ENCODE measurements at places on chromosomes 5 and 9. TPM values are rescaled to one million over a fixed set of nuclear protein-coding genes. Genes with fewer than 3 reads are reported as not detected.
A peak's percentile ranks its signal among the peaks of the same experiment; 100 is the strongest.

GRCh38 chr5:158877124-158877581 is 222.6 kb downstream of the EBF1 start:
- H3K4me3 ChIP-seq: peak overlapping the region; percentile 52
- H3K27ac ChIP-seq: no peak overlapping the region
- H3K36me3 ChIP-seq: no peaks in the 10 kb centered on the region
- peaks cover 52% of the 10 kb centered on the region for H3K27me3 ChIP-seq
- peaks cover 54% of the 10 kb centered on the region for H3K4me1 ChIP-seq

DNA sequence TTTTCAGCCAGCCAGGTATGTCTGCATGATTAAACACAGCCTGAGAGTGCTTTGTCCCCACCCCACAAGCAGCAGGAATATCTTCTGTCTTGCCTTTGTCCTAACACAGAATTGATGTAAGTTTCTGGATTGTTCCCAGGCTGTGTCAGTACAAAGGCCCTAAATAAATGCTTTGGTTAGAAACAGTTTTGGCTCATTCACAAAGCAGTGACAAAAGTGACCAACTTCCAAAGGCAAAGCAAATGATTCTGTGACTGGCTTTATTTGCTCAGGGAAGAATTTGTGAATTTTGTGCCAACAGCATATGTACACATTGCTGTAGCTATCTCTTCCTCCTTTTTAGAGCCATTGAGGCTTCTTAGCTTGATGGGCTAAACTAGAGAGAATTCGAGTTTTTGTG is 133.7 kb downstream of the PLPPR1 start:
- H3K4me3 ChIP-seq: no peak overlapping the region
- H3K27me3 ChIP-seq: no peaks in the 10 kb centered on the region
- H3K27ac ChIP-seq: no peak overlapping the region
- peaks cover 10% of the 10 kb centered on the region for H3K4me1 ChIP-seq

DNA sequence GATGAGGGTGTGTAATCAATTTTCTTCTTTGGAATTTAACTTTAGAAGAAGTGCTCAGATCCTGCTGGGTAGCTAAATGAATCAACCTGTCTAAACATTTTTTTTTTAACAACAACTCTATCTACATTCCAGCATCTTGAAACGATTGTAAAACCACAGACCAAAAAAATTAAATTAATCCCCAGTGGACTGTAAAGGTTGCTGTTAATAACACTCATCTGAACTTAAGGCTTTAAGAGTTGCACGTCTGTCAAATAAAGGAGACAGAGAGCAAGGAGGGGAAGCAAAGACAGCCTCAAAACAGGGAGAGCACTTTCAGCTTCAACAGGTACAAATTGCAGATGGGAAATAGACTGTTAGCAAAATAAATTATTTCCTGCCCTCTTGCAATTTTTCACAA is 548.5 kb downstream of the DTWD2 start:
- H3K27me3 ChIP-seq: peaks cover 22% of the 10 kb centered on the region
- H3K4me3 ChIP-seq: no peak overlapping the region
- H3K27ac ChIP-seq: no peak overlapping the region
- peaks cover 23% of the 10 kb centered on the region for H3K4me1 ChIP-seq
- no peaks in the 10 kb centered on the region for H3K36me3 ChIP-seq

DNA sequence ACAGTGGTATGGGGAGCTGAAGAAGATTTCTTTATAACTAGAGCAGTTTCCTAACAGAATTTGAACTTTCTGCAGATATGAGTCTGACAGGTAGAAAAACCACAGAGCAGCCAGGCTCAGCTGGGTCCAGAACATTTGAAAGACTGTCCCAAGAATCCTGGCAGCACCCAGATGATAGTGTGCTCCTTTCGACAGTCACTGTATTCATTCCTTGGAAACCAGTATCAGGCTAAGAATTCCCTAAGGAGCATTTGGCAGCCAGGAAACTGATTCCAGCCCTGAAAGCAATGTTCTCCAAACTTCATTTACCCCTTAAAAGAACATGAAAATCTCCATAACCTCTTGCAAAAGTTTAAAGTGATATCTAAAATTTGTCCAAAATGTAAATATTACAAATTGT is 123.0 kb upstream of the MTAP start:
- no peaks in the 10 kb centered on the region for H3K4me1 ChIP-seq
- DNase-seq: no peak
- no peaks in the 10 kb centered on the region for H3K27me3 ChIP-seq
- H3K27ac ChIP-seq: no peak overlapping the region
- H3K4me3 ChIP-seq: no peak overlapping the region

DNA sequence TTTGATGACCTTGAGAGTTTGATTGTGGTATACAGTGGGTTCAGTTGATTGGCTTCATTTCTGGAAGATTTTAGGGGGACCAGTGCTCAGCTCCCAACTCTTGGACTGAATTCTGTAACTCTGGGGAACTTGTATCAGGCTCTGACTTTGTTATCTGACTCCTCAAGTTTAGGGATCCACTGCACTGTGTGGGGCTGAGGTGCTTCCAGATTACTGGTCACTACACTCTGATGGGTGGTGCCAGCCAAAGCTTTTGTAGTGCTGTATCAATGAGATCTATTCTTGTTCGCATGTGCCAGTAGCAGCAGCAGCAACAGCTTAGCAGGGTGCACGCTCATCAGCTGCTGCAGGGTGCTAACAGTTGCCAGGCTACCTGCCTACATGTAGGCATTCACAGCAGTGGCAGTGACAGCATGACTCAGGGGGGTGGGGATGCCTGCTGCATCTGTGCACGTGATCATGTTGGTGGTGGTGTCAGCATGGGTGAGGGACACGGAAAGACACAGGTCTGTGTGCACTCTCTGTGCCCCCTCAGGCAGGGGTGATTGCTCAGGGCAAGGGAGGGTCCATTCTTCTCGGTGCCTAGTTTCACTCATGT is 438.8 kb upstream of the SEMA6A start:
- H3K27me3 ChIP-seq: no peaks in the 10 kb centered on the region
- H3K36me3 ChIP-seq: peaks cover 4% of the 10 kb centered on the region
- no peaks in the 10 kb centered on the region for H3K4me1 ChIP-seq
- H3K27ac ChIP-seq: no peak overlapping the region
- no peak overlapping the region for H3K4me3 ChIP-seq
- DNase-seq: no peak

DNA sequence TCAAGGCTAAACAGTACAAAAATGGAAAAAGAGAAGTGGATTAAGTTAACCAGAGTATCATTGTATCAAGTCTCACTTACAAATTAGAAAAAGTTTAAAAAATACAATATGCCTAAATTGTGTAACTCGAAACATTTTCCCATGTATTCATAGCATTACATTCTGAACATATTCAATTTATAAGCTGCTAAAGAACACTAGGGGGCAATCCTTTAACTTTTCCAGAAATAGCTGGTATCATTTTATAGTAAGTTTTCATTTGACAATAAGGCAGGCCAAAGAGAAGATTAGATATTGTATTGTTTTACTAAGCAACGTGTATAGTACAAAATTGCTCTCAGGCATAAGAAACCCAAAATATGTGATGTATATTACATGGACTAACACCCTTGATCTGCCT is 234.6 kb downstream of the ADGRV1 start:
- no peaks in the 10 kb centered on the region for H3K27me3 ChIP-seq
- no peak overlapping the region for H3K27ac ChIP-seq
- H3K4me3 ChIP-seq: no peak overlapping the region
- H3K36me3 ChIP-seq: peaks cover 3% of the 10 kb centered on the region
- H3K4me1 ChIP-seq: no peaks in the 10 kb centered on the region
- DNase-seq: no peak

- DNase-seq: no peak
- H3K27me3 ChIP-seq: no peaks in the 10 kb centered on the region
- no peak overlapping the region for H3K4me3 ChIP-seq
- H3K36me3 ChIP-seq: no peaks in the 10 kb centered on the region
- no peak overlapping the region for H3K27ac ChIP-seq
- H3K4me1 ChIP-seq: peaks cover 13% of the 10 kb centered on the region
These were observed 482.7 kb upstream of the C9orf72 start for GRCh38 chr9:28056006-28056405.

- no peak overlapping the region for H3K27ac ChIP-seq
- no peak for DNase-seq
- H3K27me3 ChIP-seq: no peaks in the 10 kb centered on the region
These were observed 11.8 kb downstream of the QRFP start for GRCh38 chr9:130884542-130885483.

GRCh38 chr5:68251804-68252522 is 36.4 kb downstream of the PIK3R1 start:
- peak overlapping the region; percentile 10 for H3K4me3 ChIP-seq
- no peaks in the 10 kb centered on the region for H3K27me3 ChIP-seq
- peaks cover 11% of the 10 kb centered on the region for H3K36me3 ChIP-seq

DNA sequence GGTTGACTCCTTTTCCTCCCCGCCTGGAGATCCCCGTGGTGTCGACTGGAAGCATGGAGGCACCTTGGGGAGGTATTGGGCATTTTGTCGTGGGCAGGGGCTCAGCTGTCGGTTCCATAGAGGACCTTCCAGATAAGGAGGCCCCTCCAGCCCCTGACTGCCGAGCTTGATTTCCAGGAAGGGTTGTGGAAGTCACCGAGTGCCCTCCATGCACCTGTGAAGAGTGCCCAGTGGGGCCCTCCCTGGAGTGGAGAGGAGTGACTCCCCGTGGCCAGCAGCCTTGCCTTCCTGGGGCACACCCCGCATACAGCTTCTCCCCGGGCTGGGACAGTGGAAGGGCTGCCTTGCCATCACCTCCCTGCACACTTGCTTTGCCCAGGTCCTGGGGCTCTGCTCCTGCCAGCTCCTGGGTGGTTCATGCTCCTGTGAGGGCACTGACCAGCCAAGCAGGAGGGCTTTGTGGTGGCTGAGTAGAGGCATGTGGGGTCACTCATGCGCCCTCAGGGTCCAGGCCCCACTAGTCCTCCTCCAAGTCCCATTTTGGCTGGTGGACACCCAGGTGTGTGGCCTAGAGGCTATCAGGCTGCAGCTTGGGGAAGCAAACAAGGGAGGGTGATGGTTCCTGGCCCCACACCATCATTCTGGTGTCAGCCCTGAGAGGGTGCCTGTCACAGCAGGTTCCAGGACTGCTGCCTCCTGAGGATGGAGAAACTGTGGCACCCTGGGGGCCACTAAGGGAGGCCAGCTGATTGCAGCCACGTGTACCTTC is 133.0 kb downstream of the WNK2 start:
- H3K27me3 ChIP-seq: no peaks in the 10 kb centered on the region
- peaks cover 11% of the 10 kb centered on the region for H3K4me1 ChIP-seq
- no peak for DNase-seq
- peaks cover 5% of the 10 kb centered on the region for H3K36me3 ChIP-seq
- no peak overlapping the region for H3K27ac ChIP-seq
- no peak overlapping the region for H3K4me3 ChIP-seq

DNA sequence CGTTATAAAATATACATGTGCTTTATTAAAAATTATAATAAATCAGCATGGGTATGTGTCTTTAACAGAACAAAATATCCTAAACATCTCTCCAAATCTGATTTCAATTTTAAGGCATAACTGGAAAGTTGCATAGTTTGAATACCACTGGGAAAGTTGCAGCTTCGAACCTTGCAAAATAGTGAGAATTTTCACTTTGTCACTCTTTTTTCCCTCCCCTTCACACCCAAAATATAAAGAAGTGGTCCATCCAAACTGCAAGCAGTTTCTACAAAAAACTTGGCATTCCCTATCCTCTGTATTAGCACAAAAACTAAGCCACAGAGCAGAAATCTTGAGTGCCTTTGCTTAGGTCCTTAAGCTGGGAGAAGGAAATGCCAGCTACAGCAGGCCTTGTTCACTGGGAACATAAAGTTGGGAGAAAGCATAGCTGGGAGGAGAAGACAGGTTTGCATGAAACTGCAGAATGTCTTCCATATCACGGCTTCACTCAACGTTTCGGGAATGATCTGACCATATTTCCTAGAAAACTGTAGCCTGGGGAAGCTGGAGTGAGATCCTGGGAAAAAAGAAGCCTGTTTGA is 400.3 kb downstream of the EBF1 start:
- no peak overlapping the region for H3K4me3 ChIP-seq
- peaks cover 29% of the 10 kb centered on the region for H3K4me1 ChIP-seq
- no peak for DNase-seq
- H3K27me3 ChIP-seq: peaks cover 38% of the 10 kb centered on the region
- H3K27ac ChIP-seq: no peak overlapping the region
- peaks cover 9% of the 10 kb centered on the region for H3K36me3 ChIP-seq

- no peak overlapping the region for H3K27ac ChIP-seq
- H3K4me1 ChIP-seq: no peaks in the 10 kb centered on the region
- peaks cover 33% of the 10 kb centered on the region for H3K27me3 ChIP-seq
- no peak overlapping the region for H3K4me3 ChIP-seq
- no peaks in the 10 kb centered on the region for H3K36me3 ChIP-seq
These were observed 777.0 kb upstream of the WWC1 start for GRCh38 chr5:167514461-167514860.

- H3K4me1 ChIP-seq: peaks cover 42% of the 10 kb centered on the region
- no peak overlapping the region for H3K4me3 ChIP-seq
- DNase-seq: no peak
- no peaks in the 10 kb centered on the region for H3K36me3 ChIP-seq
- H3K27ac ChIP-seq: no peak overlapping the region
- peaks cover 20% of the 10 kb centered on the region for H3K27me3 ChIP-seq
These were observed 121.1 kb upstream of the SLC25A48 start for GRCh38 chr5:135713161-135713915.

- no peaks in the 10 kb centered on the region for H3K27me3 ChIP-seq
- H3K36me3 ChIP-seq: peaks cover 17% of the 10 kb centered on the region
- peaks cover 7% of the 10 kb centered on the region for H3K4me1 ChIP-seq
- no peak overlapping the region for H3K27ac ChIP-seq
- no peak for DNase-seq
These were observed 26.3 kb downstream of the REEP5 start for GRCh38 chr5:112895682-112896081.

DNA sequence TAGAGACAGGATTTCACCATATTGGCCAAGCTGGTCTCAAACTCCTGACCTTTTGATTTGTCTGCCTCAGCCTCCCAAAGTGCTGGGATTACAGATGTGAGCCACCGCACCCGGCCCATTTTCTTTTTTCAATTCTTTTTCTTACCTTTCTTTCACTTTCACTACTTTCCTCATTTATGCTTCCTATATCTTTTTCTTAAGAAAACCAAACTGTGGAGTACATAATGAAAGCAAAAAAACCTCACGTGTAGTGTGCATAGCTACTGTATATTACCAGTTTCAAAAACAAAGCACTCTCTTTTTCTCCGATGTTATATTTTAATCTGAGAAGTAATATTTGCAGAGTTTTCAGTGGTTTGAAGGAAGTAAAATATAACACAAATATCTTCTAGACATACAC is 8.0 kb upstream of the CAST start:
- no peaks in the 10 kb centered on the region for H3K36me3 ChIP-seq
- no peak for DNase-seq
- no peaks in the 10 kb centered on the region for H3K27me3 ChIP-seq
- peak overlapping the region; percentile 62 for H3K27ac ChIP-seq

DNA sequence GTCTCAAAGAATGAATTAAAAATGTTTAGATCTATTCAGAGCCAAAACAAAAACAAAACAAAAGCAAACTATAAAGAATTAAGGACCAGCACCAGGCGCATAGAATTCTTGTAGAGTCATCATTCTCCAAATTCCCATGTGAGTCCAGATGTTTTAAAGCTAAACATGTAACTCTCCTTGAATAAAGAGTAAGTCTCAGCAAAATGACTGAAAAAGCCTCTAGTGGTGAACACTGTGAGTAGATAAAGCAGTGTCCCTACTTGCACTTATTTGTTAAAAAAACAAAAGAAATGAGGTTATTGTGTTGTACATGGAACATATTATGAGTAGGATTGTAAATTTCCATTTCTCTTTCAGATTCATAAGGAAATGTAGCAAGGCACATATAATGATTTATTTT is 44.0 kb downstream of the NNT start:
- peaks cover 9% of the 10 kb centered on the region for H3K36me3 ChIP-seq
- DNase-seq: no peak
- H3K27ac ChIP-seq: no peak overlapping the region
- no peak overlapping the region for H3K4me3 ChIP-seq

ZNF484 gene
- 12.3 TPM for total RNA-seq

SCGB3A1 gene
- not detected for total RNA-seq

MEIKIN gene
- not detected for total RNA-seq

SPINK7 gene
- total RNA-seq: not detected

LRRC70 gene
- total RNA-seq: 1.1 TPM

ENTPD2 gene
- total RNA-seq: 6.4 TPM

DEPDC1B gene
- total RNA-seq: 29.1 TPM

DCANP1 gene
- not detected for total RNA-seq

NAIP gene
- total RNA-seq: 16.4 TPM

SHISAL2B gene
- total RNA-seq: 0.63 TPM

Data from type B pancreatic cell (in vitro differentiated cells).